ENCODE measurements at places on chromosomes 11 and 22.

- no peak for DNase-seq
Observed at GRCh38 chr11:84930863-84931262, 696.3 kb downstream of the DLG2 start.

GRCh38 chr22:31148488-31148887, 8.2 kb upstream of the PLA2G3 start:
- no peak for DNase-seq

- DNase-seq, result no peak
Observed at GRCh38 chr22:48667289-48667688, 1160.4 kb downstream of the BRD1 start.

GRCh38 chr22:17890245-17890671, 116.0 kb upstream of the BID start:
- DNase-seq, result peak; percentile 44

- no peak for DNase-seq
Observed at GRCh38 chr22:22401381-22401780, 107.2 kb downstream of the ZNF280B start.

DNA sequence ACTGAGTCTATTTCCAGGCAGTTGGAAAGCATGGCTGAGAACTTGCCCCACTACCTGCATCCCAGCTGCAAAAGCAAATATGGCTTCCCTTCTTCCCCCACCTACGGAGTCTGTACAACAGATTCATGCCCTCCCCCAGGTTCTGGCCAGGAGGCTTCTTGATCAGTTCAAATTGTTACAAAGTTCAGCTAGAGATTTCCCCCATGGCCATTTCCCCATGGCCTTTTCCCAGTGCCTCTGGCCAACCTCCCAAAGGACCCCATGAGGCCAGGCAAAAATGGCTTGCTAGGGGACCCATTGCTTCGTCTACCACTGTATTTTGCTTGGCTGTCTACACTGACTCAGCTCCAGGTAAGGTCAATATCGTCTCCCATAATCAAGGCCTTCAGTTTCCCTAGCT, 203.3 kb downstream of the DLG2 start:
- no peak for DNase-seq

DNA sequence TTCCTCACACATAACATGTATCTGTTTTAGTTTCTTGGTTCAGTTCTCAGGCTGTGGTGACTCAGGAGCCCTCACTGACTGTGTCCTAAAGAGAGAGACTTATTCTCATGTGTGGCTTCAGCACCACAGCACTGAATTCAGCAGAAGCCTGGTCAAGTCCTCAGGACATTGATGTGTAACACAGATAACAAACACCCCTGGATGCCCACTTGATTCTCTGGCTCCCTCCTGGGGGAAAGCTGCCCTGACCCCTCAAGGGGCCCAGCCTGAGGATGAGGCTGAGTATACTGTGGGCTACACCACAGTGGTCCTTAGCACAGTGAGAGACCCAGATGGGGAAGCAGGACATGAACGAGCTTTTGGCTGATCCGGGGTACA, 87.2 kb upstream of the VPREB1 start:
- no peak for DNase-seq

DNA sequence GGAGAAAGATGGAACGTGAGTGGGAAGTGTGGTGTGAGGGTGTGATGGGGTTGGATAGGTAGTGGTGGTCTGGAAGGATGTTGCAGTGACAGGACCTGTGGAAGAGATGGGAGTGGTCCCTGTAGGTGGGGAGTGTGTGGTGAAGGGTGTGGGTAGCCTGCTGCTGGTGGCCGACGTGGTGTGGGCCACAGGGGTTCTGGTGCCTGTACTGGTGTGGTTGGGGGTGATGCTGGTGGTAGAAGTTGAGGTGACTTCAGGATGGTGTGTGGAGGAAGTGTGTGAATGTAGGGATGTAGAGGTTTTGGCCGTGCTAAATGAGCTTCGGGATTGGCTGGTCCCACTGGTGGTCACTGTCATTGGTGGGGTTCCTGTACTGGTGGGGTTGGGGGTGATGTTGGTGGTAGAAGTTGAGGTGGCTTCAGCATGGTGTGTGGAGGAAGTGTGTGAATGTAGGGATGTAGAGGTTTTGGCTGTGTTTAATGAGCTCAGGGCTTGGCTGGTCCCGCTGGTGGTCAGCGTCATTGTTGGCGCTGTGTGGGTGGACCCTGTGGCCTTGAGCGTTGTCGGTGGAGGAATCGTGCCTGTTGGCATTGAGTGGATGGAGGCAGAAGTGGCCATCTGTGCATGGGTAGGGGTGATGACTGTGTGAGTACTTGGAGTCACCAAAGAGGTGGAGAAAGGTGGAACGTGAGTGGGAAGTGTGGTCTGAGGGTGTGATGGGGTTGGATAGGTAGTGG, 19.1 kb downstream of the MUC6 start:
- no peak for DNase-seq

DNA sequence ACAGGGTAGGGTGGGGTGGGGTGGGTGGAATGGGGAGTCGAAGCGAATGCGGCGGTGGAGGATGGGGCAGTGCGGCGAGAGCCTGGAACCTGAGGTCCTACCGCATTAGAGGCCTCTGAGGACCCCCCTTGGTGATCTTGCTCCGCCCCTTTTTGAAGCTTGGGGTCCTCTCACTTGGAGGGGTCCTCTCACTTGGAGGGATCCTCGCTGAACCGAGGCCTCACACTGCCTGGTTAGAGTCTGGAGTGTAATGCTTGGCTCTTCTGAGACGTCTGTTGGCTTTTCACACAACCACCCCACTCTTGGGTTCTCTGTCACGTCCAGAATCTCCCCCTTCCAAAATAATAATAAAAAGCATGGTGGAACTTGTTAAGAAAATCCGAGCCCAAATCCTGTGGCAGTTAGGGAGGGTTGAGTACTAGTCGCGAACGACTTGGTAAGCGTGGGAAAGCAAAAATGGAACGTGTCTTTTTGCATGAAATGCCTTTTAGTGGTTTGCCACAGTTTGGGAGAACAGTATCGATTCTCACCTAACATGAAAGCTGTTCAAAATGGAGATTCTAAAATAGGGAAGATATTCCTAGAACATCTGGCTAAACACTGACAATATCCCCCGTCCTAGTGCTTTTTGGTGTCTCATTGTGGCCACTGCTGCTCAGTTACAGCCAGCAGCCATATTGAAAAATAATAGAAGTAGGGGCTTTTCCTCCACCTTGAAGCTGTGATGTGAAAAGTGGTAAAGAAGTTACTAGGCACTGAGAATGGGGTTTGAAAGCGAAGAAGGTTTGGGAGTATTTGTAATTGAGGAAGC, 822 bp downstream of the RBX1 start:
- DNase-seq, result no peak

DNA sequence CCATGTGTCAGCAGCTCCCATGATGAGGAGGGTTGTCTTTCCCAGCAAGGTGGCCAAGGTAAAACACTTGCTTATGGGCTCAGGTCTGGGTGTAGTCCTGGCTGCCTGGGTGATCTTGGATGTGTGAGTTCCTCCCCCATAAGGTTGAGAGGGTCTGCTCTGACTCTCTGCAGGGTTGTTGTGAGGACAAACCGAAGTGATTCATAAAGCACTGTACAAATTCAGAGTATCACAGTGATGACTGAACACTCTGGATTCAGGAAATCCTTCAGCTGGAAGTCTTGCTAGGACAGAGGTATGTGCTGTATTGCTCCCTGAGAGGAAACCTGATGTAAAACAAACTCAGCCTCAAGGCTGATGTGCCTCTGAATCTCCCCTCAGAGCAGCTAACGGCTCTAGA, 220.9 kb upstream of the PITPNB start:
- peak; percentile 20 for DNase-seq

GRCh38 chr22:49328118-49328475, 499.6 kb downstream of the BRD1 start:
- no peak for DNase-seq

- no peak for DNase-seq
Observed at GRCh38 chr11:50423208-50423607, 390.5 kb downstream of the OR4C45 start.

Measured in RCC 7860 (cell line).